ENCODE measurements at places on chromosomes 3 and 15.

DNA sequence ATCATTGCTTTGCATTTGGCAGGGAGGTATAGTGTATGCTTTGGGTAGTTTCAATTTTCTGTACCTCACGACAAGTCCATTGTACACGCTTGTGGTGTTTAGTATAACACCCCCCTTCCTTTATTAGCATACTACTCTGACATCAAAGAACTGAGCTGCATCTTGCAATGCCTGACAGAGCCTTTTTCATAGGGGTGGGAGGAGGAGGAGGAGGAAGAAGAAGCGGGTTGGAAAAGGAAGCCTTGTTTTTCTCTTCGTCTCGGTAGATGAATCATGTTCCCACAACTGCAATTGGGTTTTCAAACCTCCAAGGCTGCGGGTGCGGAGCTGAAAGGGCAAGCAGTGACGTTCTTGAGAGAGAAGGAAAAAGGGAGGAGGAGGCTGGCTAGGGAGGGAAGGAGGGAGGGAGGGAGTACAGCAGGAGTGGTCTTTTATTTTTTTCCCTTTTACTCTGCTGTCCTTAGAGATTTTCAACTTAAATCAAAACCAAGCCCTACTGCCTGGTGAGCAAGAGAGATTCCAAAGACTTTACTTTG is 175.7 kb downstream of the KLHL25 start:
- DNase-seq = peak; percentile 57

GRCh38 chr15:40290545-40290917 is 7.7 kb upstream of the ANKRD63 start:
- DNase-seq = no peak

GRCh38 chr3:136283627-136284026 is 33.5 kb downstream of the PCCB start:
- DNase-seq = no peak

GRCh38 chr15:25410649-25411048 is 28.2 kb downstream of the UBE3A start:
- no peak for DNase-seq

DNA sequence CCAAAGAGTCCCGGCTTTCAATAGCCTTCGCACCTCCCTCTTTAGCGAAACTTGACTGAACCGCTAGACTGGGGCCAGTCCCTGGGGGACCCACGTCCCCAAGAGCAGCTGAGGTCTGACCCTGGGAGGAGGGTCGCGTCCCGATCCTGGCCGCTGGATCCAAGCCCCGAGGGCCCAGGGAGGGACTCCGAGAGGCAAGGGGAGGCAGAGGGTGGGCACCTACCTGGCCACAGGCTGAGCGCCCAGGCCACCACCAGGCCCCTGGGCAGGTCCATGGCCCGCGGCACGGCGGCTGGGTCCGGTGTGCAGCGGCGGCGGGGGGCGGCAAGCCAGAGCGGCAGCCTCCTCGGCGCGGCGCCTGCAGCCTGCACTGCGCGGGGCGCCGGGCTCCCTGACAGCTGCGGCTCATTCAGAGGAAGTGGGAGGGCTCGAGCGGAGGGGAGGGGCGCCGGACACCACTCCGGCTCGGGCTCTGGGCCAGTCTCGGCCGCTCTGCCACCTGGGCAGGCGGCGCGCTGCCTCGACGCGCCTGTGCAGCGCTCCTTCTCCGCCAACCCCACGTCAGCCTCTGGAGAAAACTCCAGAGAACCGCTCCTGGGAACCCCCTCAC is at the start of gene ITGA11:
Gene ITGA11 (minus strand): TSS at position 372 of the 610 bp plus-strand sequence. CDS start 97 bp downstream, at position 275.
- DNase-seq = peak; percentile 82

DNA sequence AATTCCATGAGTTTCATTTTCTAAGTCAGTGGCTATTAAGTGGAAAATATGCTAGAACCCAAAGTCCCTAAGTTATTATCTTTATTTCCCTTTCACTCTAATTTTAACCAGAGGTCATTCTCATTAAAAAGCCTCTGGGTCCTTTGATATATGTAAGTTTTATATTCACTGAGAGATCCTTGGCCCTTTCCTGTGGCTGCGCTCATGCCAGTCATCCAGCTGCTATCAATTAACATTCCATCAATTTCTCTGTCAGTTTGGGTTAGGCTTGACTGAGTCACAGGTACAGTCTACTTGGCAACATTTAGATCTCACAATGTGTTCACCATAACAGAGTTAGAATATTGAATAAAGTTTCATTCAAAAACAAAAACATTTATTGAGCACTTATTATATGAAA is 58.0 kb upstream of the FBN1 start:
- DNase-seq = no peak

- DNase-seq = no peak
Measured at GRCh38 chr3:125028657-125029056, 27.1 kb downstream of the HEG1 start.

DNA sequence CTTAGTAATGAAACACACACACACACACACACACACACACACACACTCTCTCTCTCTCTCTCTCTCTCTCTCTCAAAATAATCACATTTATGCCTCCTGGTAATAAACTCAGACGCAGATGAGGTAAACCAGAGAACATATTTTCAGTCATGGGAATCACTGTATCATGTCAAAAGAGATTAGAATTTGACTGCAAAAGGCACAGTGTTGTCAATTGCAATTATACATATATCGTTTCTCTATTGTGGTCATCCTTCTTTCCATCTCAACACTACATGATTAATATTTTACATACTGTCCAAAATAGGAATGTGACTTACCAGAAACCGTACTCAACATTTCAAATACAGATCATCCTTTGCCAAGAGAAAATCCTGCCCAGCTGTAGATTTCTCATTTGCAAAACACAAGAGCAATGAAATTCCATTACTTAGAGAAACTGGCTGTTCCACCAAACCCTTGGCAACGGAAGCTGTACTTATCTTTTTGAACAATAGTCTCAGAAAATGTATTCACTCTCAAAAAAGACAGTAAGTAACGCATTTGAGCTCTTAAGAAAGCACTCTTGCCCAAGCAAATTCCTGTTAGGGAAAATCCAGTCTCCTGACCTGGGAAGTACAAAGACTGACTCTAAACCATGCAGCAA is 24.3 kb downstream of the PDZRN3 start:
- DNase-seq = no peak

DNA sequence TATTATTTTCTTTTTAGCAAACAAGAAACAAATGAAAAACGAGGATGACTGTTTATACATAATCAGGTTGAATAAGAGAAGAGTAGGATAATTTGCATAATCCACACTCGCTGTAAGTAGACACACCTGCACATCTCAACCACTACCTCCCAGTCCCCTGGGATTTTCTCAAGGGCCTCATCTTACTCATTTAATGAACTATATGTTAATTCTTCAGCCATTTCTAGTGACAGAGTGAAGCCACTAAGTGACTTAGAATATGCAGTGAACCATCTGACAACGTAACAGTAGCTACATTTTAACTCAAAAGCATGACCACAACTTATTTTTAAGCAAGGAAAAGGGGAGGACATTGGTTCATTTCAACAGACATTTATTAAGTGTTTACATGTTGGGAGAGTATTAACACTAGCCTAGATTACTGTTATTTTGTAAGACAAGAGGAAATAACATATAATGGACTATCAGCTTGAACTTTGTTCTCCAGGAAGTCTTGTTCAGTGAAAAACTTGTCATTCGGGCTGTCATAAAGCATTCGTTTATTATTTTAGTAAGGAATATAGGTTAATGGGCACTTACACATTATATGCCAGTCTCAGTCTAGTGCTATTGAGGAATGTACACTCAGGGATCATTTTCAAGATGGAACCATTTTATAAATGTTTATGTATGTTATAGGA is 173.0 kb upstream of the ROBO2 start:
- DNase-seq = no peak

DNA sequence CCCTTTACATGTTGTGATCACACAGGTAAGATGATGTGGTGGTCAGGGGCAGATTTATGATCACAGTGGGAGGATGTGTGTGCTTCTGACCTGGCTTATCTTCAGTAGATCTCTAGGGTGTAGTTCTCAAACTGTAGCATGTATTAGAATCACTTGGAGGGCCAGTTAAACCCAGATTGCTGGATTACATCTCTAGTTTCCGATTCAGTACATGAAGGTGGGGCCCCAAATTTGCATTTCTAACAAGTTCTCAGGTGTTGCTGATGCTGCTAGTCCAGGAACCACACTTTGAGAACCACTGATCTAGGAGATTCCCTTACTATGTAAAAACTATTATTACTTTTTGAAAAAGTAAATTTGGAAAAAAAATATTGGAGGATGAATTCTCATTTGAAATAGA is 199.3 kb upstream of the GOLIM4 start:
- DNase-seq = no peak

- DNase-seq = no peak
Measured at GRCh38 chr3:134339913-134340312, 34.3 kb downstream of the AMOTL2 start.

GRCh38 chr15:89621547-89621946 is 33.7 kb downstream of the KIF7 start:
- DNase-seq = no peak

- peak; percentile 12 for DNase-seq
Measured at GRCh38 chr3:119098619-119099222, 47.2 kb upstream of the TEX55 start.

- DNase-seq = no peak
Measured at GRCh38 chr3:120404876-120405275, 45.9 kb downstream of the FSTL1 start.

DNA sequence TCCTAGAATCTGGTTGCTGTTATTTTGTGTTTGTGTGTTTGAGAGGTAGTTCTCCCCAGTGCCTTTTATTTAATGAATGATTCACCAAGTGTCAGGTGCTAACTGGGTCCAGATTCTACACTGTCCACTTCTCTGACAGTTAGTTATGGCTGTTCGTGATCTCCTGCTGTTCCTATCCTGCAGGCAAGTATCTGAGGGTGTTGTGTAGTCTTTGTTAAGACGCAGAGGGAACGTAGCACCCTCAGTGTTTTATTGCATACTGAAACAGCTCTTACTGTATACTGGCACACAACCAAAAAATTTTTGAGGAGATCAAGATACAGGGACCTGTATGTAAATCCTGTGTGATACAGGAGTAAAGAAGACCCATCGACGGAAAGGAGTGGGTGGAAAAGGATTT is 1271.3 kb downstream of the ROBO1 start:
- no peak for DNase-seq

GRCh38 chr15:96891046-96891445 is 560.5 kb downstream of the NR2F2 start:
- DNase-seq = no peak

GRCh38 chr15:70556151-70556741 is 207.1 kb downstream of the UACA start:
- no peak for DNase-seq

DNA sequence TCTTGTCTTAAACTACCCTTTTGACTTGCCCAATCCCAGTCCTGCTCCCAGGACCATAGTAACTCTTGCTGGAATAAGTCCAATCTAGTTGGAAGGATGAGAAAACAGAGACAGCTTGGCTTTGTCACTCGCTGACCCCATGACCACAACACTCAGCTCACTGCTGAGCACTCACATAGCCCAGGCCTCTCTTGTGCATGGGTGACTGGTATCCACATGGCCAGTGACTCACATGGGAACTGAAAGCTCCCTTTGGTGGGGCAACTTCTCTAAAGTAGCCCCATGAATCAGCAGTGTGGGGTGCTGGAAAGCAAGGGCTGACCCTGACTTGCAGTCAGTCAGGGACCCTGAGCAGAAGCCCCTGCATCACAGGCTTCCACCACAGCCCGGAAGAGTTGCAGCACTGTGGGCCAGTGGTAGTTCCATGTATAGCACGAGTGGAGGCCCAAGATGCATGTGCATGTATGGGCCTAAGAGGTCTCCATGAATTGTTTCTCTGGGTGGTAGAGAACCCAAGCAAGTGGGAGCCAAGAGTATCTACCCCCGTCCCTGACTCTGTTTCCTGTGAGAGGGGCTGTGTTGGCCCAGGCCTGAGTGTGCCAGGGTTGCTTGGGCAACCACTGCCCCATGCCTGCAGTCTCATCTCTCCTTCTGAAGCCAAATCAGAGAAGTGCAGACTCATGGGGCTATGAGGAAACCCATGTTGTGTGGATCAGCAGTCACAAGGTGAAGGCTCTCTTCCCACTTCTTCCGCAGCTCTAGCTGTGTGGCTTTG is 62.1 kb upstream of the XCR1 start:
- peak; percentile 85 for DNase-seq

GRCh38 chr3:175620532-175620931 is 761.4 kb downstream of the NAALADL2 start:
- no peak for DNase-seq

- no peak for DNase-seq
Measured at GRCh38 chr3:170741756-170742529, 128.1 kb downstream of the RPL22L1 start.

DNA sequence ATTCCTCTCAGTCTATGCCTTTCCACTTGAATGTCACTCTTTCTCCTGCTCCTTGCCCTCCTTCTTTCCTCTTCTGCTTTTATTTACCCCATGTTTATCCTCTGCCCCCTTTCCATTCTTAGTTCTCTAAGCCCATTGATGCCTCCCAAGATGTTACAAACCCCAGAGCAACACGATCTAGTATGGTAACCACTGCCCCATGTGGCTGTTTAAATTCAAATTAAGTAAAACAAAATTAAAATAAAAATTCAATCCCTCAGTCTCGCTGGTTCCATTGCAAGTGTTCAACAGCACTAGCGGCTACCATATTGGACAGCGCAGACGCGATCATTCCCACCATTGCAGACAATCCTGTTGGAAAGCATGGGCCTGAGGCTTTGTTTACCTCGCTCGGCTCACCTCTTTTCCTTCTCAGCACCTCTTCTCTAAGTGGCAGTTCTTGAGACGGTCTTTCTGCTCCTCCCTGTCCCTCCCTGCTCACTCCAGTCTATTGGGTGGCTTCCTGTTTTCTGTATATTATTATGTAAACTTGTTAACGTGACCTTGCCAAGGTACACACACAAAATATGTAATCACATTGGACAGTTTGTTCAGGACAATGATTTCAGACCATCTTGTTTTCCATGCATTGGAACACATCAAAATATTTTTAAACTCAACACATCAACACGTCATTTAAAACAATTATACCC is 21.8 kb upstream of the CA12 start:
- no peak for DNase-seq

GRCh38 chr15:31369727-31370126 is 43.1 kb downstream of the KLF13 start:
- DNase-seq = no peak

- DNase-seq = no peak
Measured at GRCh38 chr15:89822026-89822425, 7.4 kb upstream of the ANPEP start.

DNA sequence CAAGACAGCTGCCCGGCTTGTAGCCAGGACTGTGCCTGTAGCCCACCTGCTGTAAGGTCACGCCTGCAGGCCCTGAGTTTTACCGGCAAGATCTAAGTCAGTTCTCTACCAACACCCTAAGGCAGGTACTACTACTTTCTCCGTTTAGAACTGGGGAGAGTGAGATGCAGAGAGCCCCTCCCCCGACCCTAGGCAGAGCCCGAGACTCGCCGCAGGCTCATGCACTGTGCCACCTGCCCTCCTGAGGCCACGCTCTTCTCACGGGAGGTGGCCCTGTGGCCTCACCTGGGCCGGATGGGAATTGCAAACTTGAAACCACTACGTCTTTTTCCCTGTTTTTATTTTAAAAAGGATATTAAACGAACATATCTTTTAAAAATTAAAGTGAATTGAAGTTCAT is 36.9 kb upstream of the PCSK6 start:
- no peak for DNase-seq
